Activated naive CD4-positive, alpha-beta T cell (primary cell): ENCODE measurements at places on chromosomes 7 and 10.

DNA sequence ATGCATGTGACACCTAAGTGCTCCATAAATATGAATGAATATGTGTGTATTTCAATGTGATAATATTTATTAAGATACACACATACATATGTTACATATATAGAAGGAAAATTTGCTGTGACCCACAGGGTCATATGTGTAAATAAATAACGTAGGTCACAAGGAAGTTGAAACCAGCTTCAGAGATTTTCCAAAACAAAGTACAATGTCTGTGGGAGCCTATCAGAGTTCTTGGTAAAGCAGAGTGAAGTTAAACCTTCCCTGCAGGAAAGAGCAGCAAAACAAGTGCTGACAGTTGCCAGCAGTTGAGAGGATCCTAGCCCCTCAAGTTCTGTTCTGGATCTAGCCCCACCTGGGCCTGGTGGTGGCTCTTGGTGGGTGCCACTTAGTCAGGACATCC lies 91.2 kb downstream of the CCNY start:
- no peak for DNase-seq

DNA sequence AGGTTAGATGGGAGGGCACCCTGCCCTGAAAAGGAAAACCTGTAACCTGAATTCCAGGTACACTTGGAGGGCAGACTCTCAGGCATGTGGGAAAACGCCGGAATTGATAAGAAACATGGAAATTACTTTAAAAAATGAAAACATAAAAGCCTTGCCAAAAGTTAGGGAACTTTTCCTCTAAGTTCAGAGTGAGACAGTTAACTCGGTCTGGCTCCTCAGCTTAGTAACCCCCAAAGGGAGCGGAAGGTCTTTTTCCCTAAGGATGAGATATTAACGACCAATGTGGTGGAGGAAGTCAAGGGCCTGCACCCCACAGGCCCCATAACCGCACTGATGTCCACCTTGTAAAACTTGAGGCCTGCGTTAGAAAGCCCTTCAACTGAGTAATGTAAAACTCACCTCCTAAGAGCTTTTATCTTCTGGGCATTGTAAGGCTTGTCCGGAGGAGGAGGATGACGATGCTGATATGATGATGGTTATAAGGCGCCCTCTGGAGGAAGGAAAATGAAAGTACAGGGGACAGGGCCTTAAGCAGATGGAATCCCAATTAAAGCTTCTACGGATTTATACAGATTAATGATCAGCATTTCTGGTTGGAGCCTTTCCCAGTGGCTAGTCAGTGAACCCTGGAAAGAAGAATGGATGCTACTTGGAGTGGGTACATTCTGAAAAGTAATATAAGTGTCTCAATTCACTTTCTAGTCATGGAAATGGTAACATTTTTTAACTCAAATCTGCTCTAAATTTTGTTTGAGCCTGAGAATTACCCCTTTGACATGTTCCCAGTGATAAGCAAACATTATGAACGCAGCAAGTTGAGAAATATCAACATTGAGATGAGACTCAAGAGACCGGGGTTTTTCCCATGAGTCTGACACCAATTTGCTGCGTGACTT lies 694 bp downstream of the COL1A2 start:
- no peak for DNase-seq

- no peak for DNase-seq
Measured at GRCh38 chr10:124221356-124222317, 128.2 kb upstream of the CHST15 start.

DNA sequence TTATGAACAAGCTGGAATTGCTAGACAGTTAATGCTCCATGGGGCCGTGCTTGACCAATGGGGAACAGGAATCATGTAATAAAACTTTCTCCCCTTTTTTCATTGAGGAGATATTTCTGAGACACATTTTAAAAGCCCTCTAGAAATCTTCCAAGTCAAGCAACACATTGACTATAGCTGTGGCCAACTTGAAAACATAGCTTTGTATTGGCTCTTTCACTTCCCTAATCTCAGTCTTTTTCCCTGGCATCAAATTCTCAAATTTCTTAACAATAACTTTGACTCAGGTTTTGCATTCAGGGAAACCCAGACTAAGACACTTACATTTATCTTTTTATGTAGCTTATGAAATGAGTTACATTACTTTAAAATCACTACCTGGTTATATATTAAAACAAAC lies 947.1 kb upstream of the MBL2 start:
- DNase-seq, result no peak

DNA sequence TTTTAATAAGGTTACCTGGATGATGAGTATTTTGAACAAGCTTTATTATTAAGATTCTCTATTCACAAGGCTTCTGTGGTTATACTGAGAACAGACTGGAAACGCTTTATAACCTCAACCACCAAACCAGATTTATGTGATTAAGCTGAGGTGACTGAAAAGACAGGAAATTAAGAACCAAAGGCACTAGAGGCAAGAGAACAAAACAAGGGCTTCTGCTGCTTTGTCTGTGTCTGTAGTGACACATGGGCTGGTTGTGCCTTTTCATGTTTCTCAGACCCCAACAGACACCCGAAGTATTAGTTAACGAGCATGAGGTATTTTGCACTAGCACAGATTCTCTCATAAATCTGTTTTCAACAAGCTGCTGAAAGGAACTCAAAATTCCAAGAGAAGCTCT lies 64.4 kb downstream of the RAPGEF5 start:
- DNase-seq, result no peak

GRCh38 chr7:80128918-80129317 lies 5.7 kb upstream of the GNAI1 start:
- no peak for DNase-seq

- DNase-seq, result no peak
Measured at GRCh38 chr10:118266098-118266748, 75.9 kb downstream of the FAM204A start.

DNA sequence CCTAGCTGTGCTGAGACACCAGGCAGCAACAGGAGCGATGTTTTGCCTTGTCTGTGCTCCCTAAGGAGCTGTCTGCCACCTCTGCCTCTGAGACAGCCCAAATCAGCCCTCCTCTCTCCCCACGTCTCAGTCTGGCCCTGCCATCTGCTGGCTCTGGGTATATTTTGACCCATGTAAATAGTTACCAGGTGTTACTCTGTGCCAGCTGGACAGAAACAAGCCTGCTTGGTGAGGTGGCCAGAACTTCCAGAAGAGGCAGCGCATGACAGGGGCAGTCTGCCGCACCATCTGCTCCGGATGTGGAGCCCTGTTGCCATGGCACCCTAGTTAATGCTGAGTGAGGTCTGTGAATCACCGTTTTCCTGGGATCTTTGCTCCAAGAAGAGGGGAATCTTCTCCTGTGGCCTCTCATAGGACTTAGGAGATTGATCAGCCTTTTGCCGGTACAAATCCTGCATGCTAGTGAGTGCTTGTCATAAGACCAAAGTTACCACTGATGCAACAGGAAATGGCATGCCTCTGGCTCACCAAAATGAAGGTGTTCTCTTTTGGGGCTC lies 31.8 kb downstream of the GSTO2 start:
- DNase-seq, result no peak

DNA sequence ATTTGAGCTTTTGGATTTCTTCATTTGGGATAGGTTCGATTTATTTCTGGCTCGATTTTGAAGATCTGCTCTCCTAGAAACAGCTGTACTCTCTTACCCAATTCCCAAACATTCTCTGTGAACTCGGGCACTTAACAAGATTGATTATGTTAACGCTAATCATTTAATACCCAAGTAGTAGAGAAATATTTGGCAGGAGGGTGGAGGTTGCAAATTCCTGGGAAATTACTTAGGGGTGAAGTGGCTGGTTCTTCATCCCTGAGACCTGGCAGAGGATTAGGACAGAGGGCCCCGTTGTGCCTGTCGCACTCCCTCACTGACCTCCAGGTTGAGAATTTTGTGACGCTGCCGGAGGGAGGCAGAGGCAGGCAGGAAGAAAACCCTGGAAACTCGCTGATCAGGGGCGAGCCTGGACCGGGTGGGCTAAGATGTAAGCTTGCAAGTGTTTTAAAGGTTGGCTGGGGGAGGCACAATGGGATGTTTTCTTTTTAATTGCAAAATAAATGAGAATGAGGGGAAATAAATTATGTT lies 182.6 kb downstream of the TCF7L2 start:
- DNase-seq, result no peak

- DNase-seq, result no peak
Measured at GRCh38 chr7:93720106-93720505, 145.6 kb upstream of the CALCR start.
